ENCODE measurements at places on chromosomes 3 and 15.
A peak's percentile ranks its signal among the peaks of the same experiment; 100 is the strongest.

GRCh38 chr15:67833710-67834511 is 5.9 kb downstream of the RNU6-1 start:
- DNase-seq, result peak; percentile 43

GRCh38 chr15:27360316-27360715 is 389.3 kb downstream of the GABRG3 start:
- no peak for DNase-seq

GRCh38 chr15:81504170-81504905 is 130.3 kb upstream of the TMC3 start:
- DNase-seq, result peak; percentile 71

DNA sequence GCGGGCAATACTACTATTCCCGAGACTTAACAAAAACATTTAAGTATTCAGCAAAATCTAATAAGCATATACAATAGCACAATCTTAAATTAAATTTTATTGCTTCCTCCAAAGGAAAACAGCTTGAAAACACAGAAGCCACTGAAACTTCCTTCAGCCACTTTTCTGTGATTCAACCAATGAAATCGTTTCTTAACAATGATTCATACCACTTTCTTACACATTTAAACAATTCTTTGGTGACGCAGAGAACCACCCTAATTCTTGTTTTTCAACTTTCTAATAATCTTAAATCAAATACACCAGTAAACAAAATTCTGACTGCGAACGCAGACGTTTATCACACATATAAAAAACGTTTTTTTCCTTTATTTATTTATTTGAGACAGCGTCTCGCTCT is 4.1 kb downstream of the TJP1 start:
- DNase-seq, result no peak

- DNase-seq, result peak; percentile 12
These were observed 102.1 kb upstream of the NECTIN3 start for GRCh38 chr3:110969229-110970211.

- no peak for DNase-seq
These were observed 16.4 kb downstream of the TGM4 start for GRCh38 chr3:44890852-44891251.

- DNase-seq, result no peak
These were observed 191.2 kb upstream of the ARPP21 start for GRCh38 chr3:35448121-35448520.

GRCh38 chr3:128786434-128787020 is 60.5 kb downstream of the RAB7A start:
- peak; percentile 66 for DNase-seq

GRCh38 chr15:68409736-68410370 is 22.1 kb downstream of the ITGA11 start:
- no peak for DNase-seq

DNA sequence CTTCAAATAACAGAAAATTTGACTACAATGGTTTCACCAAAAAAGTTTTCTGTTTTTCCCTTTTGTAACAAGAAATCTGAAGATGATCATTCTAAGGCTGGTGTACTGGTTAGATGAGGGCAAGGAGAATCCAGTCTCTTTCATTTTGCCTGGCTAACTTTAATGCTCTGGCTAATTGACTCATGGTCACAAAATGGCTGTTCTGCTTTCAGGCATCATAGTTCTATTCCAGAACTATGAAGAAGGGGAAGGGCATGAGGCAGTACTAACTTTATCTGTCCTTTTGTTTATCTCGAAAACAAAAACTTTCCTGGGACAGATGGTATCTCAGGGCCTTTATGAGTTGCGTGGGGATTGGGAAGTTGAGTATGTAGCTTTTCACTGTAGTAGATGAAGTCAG is 50.4 kb downstream of the SLC25A26 start:
- no peak for DNase-seq

DNA sequence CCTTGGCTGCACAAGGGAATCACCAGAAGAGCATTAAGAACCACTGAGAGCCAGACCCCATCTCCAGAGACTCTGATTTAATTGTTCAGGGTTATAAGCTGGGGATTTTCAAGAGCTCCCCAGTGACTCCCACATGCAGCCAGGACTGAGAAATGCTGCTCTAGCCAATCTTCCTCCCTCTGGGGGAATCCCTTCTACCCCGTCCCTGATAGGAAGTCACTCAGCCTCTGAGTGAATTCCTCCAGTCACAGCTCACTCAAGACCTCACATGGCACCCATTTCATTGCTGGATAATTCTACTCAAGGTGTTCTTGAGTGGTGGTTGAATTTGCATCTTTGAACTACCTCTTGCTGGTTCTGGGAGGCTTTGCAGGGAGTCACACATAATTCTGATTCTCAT is 10.7 kb downstream of the CCR3 start:
- DNase-seq, result no peak

GRCh38 chr15:97979140-97979520 is 18.6 kb downstream of the ARRDC4 start:
- no peak for DNase-seq

GRCh38 chr3:52234516-52235447 is 4.2 kb downstream of the TWF2 start:
- DNase-seq, result no peak

GRCh38 chr15:101242160-101242998 is 9.5 kb downstream of the CHSY1 start:
- DNase-seq, result peak; percentile 45

- no peak for DNase-seq
These were observed 283.5 kb downstream of the RPLP1 start for GRCh38 chr15:69736161-69736560.

- peak; percentile 90 for DNase-seq
These were observed 107.7 kb downstream of the IGF2BP2 start for GRCh38 chr3:185717121-185717520.

- DNase-seq, result no peak
These were observed 12.3 kb upstream of the FOXB1 start for GRCh38 chr15:59991834-59992233.

- no peak for DNase-seq
These were observed 11.2 kb downstream of the HERC1 start for GRCh38 chr15:63822580-63822979.

DNA sequence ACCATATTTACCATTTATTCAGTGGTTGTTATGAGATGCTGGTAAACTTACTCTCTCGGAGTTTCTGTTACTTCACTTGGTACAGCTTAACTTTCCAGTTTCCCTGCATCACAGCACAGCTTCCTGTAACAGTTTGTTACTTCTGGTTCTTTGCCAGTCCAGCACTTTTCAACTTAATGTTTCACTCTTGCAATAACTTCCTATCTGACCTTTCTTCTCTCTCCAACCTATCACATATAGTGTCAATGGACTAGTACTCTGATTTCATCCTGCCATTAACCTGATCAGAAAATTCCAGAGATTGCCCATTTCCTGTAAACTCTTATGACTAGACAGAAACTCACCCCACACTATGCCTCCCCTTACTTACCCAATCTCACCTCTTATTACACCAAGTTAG is 3.9 kb upstream of the ATP11B start:
- no peak for DNase-seq

DNA sequence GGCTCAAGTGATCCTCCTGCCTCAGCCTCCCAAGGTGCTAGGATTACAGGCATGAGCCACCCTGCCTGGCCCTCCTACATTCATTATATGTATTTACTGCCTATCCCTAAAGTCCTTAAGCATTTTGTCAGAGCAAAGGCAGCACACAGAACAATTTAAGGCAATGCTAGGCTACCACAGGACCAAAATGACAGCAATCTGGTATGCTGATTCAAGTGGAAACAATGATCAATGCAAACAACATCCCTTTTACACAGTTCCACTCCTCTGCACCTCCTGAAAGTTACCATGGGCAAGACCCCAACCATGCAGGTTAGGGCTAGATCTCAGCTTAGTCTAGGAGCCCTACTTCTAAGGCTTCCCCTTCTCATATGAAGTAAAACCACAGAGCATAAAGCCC is 40.3 kb downstream of the SPG11 start:
- DNase-seq, result no peak

GRCh38 chr15:101187820-101188636 is 63.8 kb downstream of the CHSY1 start:
- peak; percentile 67 for DNase-seq

GRCh38 chr3:174219738-174220137 is 639.4 kb upstream of the NAALADL2 start:
- DNase-seq, result peak; percentile 30

DNA sequence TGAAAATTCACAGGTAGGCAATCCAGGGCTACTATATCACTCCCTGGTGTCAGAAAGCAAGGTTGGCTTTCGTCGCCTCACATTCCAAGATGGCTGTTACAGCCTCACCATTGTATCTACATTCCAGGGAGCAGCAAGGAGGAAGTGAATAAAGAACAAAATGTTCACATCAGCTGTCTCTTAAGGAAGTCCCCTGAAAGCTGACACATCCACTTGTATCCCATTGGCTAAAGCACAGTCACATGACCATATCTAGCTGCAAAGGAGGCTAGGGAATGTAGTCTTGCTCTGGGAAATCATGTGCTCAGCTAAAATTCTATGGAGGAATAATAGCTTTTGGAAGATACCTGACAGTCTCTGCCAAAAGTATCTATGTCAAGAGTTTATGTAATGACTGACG is 12.8 kb upstream of the GATA2 start:
- DNase-seq, result no peak

GRCh38 chr3:18648868-18649462 is 223.8 kb upstream of the SATB1 start:
- no peak for DNase-seq

- peak; percentile 75 for DNase-seq
These were observed 45.7 kb downstream of the POC1A start for GRCh38 chr3:52108302-52109232.

DNA sequence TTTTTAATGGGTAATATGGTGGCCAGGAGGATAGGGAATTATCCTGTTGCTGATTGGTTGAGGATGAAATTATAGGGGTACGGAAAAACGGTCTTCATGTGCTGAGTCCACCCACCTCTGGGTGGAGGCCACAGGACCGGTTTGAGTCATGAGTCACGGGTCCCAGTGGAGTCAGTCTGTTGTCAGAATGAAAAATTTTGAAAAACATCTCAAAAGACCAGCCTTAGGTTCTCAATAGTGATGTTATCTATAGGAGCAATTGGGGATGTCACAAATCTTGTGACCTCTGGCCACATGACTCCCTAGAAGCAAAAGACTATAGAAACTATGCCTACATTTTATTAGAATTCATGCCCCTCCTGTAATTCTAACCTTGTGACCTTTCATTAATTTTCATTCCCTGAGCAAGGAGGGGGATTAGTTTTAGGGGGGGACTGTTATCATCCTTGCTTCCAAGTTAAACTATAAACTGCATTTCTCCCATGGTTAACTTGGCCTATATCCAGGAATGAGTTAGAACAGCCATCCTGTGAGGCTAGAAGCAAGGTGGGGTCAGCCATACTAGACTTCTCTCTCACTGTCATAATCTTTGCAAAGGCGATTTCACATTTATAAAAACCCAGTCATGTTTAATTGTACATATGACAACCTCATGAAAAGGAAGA is 101.2 kb downstream of the TCF12 start:
- no peak for DNase-seq

- DNase-seq, result peak; percentile 73
These were observed 240.8 kb downstream of the NR1D2 start for GRCh38 chr3:24185738-24186384.

GRCh38 chr3:10935846-10936631 is 56.5 kb upstream of the SLC6A1 start:
- no peak for DNase-seq

DNA sequence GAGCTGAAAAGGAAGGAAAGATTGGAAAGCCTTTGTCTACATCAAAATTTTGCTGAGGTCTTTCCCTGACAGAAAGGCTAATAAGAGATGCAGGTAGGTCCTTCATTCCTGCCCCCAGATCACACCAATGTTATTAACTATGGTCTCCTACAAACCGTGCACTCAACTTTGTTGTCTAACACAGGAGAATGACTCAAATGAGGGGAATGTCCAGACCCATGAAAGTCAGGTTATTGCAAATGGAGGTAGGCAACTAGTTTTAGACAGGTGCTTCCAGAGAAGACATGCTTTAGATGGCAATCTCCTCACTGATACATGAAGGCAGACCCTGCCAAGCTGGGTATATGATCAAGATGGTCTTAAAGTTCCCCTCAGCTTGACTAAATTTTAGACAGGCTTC is 51.0 kb downstream of the NFKBIZ start:
- DNase-seq, result no peak

DNA sequence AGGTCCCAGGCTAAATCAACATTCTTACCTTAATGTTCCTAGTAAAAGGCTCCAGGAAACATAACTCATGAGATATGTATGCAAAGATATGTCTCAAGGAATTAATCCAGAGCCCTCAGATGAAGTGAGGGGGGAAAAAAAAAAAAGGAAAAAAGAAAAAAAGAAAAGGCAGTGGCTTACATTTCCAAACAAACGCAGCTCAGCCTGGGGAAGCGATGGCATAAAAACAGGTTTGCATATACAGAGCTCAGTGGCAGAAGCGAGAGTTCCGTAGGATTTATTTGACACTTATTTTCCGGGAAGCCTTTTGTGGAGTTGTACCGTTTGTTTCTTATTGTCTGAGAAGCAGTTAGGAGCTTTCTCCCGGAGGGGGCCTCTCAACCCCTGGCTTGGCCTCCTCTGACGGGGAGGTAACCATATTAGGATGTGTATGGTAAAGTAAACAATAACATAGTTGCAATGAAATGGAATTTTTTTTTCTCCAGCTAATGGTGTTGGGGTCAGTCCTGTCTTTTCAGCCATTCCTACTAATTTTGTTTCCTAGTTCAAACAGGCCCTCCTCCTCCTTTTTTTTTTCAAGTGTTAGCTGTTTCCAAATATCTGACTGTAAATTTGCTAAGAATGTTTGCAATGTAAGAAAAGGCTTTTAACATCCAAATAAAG is 338.6 kb downstream of the FOXP1 start:
- peak; percentile 91 for DNase-seq

DNA sequence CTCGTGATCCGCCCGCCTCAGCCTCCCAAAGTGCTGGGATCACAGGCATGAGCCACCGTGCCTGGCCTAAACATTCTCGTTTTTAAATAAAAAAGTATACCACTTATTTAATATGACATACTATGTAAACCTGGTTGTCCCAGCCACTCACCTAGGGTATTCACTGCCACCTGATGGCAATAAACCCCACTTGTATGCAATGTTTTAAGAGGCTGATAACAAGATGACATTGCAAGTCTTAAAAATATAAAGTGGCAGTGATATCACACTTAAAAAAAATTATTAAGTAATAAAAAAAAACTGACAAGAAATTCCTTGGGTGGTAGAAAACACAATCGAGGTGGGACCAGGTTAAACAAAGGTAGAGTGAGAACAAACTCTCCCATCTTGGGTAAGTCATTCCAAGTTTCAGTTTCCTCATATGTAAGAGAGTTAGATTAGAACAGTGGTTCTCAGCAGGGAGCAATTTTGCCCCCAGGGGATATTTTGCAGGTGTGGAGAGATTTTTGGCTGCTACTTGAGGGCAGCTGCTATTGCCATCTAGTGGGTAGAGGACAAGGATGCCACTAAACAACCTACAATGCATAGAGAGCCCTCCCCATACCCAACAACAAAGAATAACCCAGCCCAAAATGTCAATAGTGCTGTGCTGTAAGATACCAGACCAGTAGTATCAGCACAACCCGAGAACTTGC is 14.5 kb downstream of the ARF4 start:
- DNase-seq, result no peak

- DNase-seq, result no peak
These were observed 101.7 kb upstream of the UBP1 start for GRCh38 chr3:33541918-33542317.

Data from fibroblast of skin of scalp (primary cell).